ENCODE measurements at places on chromosomes 2 and 18.
A peak's percentile ranks its signal among the peaks of the same experiment; 100 is the strongest.

- DNase-seq = no peak
These were observed 96.0 kb downstream of the ACOXL start for GRCh38 chr2:110828330-110828729.

- no peak for DNase-seq
These were observed 61.0 kb downstream of the BIN1 start for GRCh38 chr2:127045792-127046501.

- no peak for DNase-seq
These were observed 583.4 kb downstream of the ZEB2 start for GRCh38 chr2:143936538-143936847.

DNA sequence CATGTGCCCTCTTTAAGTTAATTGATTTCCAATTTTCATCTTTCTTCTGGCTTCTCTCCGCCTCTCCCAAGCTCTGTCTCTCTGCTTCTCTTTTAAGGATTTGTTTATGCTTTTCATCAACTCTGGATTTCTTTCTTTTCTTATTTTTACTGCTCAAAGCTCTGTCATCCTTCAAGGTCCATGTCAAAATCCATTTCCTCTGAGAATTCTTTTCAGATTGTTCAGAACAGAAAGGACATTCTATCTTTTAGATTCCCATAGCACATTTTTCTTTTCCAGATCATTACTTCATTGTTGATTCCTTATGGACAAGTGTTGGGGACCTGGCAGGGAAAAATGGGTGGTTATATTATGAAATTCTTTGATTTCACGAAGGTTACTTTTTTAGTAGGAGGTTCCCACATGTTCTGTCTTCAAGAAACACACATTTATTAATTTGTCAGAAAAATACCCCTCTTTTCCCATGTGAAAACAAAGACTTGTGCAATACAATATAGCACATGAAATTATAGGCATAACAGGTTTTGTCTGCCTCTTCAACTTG, 12.3 kb downstream of the PMAIP1 start:
- no peak for DNase-seq

- DNase-seq = peak; percentile 84
These were observed 305.4 kb downstream of the LPIN1 start for GRCh38 chr2:12051831-12052230.

DNA sequence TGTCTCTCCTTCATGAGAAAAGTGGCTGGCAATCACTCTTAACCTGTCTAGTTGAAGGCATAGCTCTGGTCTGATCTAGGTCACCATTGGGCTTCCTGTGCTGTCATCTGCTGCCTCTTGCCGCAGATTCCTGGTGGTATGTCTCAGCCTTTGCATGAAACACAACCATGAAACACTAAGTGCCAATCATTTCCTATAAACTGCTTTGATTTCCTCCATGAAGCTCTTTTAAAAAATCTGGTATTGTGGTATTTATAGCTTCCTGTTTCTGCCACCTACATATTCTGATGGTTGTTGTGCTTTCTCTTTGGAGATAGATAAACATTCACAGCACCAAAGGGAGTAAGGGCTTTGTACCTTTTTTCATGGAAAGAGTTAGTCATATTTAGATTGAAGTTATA, 120.0 kb upstream of the EPC2 start:
- no peak for DNase-seq

- DNase-seq = peak; percentile 38
These were observed 2.0 kb upstream of the GAL3ST2 start for GRCh38 chr2:241774419-241775222.

GRCh38 chr18:68843473-68844089, 45.7 kb downstream of the CCDC102B start:
- DNase-seq = peak; percentile 9

- DNase-seq = no peak
These were observed 152.9 kb upstream of the DNMT3A start for GRCh38 chr2:25494616-25495015.

DNA sequence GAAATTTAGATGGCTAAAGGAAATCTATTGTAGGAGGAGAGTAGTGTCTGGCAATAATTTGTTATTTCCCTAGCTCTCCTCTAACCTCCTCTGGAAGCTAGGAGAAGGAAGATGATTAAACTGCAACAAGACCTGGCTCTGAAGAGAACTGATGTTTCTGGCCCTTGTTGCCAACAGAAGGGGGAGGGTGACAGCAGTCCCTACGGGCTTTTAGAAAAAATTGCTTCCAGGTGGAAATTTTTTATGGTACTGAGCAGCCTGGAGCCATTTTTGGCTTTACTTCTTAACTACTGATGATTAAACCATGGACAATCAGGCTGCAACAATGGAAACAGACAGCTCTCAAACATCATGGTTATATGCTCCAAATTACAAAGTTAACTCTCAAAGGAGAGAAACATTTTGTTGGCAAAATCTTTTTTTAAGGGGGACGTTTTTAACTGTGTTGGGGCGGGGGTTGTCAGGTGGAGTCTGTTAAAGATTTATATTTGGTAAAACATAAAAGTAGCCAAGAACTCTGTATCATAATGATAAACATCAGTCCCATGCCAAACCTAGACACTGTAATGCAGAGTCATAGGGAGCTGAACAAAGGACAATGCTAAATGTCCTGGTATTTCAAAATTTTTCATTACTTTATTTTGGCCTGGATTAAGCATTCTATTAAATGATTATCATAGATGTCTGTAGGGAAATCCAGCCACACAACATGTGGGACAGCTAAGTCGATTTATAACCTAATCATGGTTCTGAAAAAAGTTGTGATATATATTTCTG, 70.0 kb downstream of the EXOC6B start:
- DNase-seq = no peak

DNA sequence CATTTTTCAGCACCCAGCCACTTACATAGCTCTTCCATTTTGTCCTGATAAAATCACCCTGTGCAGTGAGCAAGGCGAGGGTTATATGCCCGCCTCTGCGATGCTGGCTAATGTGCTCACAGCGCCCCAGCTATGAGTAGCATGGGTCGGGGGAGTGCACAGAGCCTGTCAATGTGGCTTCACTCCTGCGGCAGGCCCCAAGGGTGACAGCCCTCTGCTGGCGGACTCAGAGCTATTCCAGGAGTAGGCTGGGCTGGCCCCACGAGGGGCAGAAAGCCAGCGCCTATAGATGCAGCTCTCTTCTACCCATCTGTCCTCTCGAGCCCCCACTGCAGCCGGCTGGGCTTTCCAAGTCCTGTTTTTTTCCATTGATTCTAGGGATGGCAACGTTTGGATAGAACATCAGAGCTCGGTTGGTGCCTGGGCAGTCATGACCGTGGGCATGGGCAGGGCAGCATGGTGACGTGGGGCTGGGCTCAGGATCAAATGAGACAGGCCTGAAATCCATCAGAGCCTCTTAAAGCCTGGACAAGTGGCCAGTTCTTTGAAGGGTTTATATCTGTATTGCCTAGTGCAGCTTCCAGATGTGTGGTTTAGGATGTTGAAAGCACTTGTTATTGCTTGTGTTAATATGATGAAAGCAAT, 134.7 kb downstream of the MCFD2 start:
- DNase-seq = no peak

- peak; percentile 87 for DNase-seq
These were observed 48.4 kb downstream of the TANK start for GRCh38 chr2:161208527-161209139.

- DNase-seq = no peak
These were observed 7.1 kb downstream of the CNNM3 start for GRCh38 chr2:96823198-96823597.

GRCh38 chr2:164841719-164842623, at the start of gene COBLL1:
TSS of gene COBLL1 (minus strand) at chr2:164841823. CDS start at chr2:164841196, 627 bp downstream.
- peak; percentile 85 for DNase-seq

DNA sequence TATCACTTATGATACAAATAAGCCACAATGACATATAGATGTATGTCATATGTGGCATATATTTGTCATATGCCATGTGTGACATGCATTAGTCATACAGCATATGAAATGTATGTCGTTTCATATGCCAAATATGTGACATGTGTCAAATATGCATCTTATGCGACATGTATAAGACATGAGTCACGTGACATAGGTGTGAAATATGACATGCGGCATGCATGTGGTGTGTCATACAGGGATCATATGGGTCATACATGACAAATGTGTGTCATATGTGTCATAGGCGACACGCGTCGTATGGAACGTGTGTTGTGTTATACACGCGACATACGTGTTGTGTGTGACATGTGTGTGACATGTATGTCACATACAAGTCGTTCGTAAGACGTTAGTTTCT, 2154.0 kb upstream of the PIK3C3 start:
- no peak for DNase-seq

- no peak for DNase-seq
These were observed 58.3 kb upstream of the TRIB2 start for GRCh38 chr2:12658310-12658945.

- no peak for DNase-seq
These were observed 271.2 kb downstream of the EN1 start for GRCh38 chr2:118576109-118576855.

DNA sequence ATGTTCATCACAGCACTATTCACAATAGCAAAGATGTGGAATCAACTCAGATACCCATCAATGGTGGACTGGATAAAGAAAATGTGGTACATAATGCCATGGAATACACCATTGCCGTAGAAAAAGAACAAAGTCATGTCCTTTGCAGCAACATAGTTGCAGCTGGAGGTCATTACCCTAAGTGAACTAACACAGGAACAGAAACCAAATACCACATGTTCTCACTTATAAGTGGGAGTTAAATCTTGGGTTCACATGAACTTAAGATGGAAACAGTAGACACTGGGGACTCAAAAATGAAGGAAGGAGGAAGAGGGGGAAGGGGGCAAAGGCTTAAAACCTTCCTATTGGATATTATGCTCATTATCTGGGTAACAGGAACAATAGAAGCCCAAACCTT, 228.1 kb upstream of the RAB6C start:
- no peak for DNase-seq

DNA sequence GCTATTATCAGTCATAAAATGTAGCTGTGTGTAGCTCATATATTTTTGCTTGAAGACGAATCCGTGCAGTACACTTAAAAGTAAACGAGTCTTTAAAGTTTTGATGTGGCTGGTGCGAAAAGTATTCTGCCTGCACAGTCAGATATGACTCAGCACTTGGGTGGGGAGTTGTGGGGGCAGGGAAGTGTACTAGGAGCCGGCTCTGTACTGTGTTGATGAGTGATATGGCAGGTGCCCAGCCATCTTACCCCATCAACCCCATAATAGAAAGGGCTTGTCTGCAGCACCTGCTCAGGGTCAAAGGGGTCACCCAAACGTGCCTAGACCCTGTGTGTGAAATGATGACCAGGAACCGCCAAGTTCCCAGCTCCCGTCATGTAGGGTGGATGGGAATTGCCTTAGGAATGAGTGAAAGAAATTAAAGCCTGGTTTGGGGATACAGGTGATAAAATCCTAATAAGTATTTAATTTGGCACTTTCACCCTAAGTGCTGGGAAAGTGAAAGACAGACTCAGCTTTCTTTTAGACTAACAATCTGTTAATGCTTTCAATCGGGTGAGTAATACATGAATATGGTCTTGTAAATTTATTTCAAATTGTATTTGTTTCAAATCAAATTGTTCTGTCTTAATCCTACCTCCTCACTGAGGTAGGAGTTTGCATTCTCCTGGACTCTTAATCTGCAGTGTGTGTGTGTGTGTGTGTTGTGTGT, 48.0 kb downstream of the BCL2L11 start:
- peak; percentile 94 for DNase-seq

DNA sequence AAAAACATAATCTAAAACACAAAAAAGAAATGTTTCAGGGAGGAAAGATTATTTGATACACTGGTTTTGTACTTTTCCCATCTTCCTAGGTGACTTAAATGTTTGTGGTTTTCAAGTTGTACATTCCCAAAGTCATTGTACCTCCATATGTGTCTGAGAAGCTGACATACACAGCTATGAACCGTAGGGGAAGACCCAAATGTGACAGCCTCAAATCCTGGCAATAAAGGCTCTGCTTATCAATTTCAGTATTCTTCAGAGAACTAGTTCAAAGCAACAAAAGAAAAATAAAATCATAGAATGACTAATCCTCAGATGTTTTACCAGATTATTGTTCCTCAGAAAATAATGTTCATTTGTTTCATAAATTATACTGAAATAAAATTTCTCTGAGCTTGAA, 2.5 kb downstream of the DYNC2LI1 start:
- DNase-seq = no peak

DNA sequence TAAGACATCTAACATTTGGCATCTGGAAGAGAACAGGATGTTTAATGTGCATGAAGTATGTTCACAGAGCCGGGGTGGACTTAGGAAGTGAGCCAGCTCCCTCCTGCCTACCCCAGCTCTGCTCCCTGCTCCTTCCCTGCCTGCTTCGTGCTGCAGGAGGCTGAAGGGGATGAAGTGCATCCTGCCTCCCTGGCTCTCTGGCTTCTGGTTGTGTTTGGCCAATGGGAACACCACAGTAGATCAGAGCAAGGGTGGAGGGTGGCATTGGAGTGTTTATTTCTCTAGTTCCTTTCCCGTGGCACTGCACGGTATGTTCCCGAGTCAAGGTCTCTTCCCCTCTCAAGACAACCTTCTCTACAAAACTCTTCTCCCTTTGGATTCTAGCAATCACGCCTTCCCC, 379.9 kb downstream of the CLIP4 start:
- no peak for DNase-seq

DNA sequence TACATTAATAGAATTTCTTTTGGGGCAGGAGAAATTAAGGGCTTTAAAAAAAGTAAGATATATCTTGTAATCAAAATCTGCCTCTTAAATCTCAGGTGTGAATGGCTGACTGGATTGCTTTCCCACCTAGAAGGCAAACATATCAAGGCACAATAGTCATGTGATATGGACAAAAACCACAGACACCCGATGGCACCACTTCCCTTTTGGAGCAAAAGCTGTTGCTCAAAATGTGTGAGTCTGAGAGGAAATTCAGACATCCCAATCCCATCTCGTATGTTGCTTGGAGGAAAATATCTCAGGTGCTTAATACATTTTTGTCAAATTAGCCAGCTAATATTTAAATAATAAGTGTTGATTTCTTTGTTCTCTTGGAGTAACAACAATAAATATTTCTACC, 120.7 kb downstream of the KCNF1 start:
- no peak for DNase-seq

Data from PC-3 (cell line).